ENCODE measurements at places on chromosomes 2 and 18.

GRCh38 chr2:176083796-176084261, at the start of gene EVX2:
TSS of gene EVX2 (minus strand) at chr2:176083962. CDS start at chr2:176083776, 186 bp downstream.
- DNase-seq, result no peak

- no peak for DNase-seq
These were observed 3.5 kb downstream of the POU3F3 start for GRCh38 chr2:104857262-104858005.

DNA sequence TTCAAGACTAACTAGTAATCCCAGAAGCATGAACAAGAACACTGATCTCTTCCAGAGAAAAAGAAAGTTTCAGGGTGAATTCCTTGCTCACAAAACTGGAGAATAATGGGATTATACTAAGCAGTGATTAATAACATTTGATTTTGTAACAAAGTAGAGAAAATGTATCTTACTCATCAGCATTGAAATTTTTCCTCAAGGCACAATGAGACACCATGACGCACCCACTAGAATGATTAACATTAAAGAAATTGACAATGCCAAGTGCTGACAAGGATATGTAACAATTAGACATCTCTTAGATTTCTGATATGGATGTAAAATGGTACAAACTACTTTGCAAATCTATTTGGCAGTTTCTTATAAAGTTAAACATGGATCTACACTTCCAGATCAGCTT, 101.1 kb upstream of the EPHA4 start:
- no peak for DNase-seq

GRCh38 chr2:181311837-181312236, 145.3 kb upstream of the ITGA4 start:
- DNase-seq, result no peak

GRCh38 chr2:108701806-108702205, 17.5 kb upstream of the RANBP2 start:
- DNase-seq, result no peak

DNA sequence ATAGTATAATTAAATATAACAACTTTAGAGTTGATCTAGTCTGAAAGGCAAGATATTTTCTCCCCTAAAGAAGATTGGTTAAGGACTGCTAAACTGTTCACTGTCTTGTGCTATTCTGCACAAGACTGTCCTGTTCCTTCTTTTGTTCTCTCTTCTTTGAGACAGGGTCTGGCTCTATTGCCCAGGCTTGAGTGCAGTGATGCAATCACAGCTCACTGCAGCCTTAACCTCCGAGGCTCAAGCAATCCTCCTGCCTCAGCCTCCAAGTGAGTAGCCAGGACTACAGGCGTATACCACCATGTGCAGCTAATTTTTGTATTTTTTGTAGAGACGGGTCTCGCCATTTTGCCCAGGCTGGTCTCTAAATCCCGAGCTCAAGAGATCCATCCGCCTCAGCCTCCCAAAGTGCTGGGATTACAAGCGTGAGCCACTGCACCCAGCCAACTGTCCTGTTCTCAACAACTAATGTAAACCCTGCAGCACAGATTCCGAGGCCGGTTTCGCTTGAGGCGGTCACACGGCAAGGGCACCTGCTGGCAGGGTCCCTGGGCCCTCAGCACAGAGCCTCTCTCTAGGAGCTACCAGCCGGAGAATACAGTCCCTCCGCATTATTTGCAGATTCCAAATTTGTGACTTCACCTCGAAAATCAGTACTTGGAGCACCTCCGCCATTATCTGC, 16.4 kb downstream of the PXDN start:
- no peak for DNase-seq

GRCh38 chr2:88590998-88591613, 36.2 kb downstream of the EIF2AK3 start:
- peak; percentile 58 for DNase-seq

DNA sequence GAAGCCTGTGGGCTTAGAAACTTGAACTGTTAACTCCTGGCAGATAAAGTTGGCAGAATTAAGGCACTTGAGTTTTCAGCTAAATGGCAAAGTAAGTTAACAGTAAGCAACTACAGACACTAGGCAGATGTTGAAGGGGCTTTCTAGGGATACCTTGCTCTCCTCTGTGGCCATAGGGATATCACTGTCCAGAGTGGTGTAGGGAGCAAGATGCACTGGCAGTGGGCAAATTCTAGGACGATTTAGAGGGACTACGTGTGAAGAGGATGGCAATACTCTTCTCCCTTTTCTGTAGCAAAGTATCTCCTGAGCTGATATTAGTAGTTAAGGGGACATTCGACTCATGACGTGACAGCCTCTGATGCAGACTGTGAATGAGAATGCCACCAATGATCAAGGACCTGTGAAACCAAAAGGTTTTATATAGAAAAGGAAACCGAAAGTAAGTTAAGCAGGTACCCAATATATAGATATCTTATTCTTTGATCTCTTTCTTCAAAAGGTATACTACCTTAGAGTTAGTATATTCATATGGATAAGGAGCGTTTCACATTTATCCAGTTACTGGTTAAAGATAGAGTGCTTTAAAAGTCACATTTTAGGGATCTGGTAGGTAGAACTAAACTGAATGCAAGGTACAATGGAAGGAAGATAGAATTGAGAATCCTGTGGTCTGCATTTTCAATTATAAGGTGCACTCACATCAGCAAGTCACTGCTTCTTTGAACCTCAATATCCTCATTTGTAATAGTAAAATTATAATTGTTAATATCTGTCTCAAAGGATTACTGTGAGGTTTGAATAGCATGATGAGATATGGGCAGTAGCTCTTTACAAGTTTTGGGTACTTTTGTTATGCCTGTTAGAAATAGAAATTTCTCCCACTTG, 106.4 kb downstream of the KCNH7 start:
- no peak for DNase-seq

DNA sequence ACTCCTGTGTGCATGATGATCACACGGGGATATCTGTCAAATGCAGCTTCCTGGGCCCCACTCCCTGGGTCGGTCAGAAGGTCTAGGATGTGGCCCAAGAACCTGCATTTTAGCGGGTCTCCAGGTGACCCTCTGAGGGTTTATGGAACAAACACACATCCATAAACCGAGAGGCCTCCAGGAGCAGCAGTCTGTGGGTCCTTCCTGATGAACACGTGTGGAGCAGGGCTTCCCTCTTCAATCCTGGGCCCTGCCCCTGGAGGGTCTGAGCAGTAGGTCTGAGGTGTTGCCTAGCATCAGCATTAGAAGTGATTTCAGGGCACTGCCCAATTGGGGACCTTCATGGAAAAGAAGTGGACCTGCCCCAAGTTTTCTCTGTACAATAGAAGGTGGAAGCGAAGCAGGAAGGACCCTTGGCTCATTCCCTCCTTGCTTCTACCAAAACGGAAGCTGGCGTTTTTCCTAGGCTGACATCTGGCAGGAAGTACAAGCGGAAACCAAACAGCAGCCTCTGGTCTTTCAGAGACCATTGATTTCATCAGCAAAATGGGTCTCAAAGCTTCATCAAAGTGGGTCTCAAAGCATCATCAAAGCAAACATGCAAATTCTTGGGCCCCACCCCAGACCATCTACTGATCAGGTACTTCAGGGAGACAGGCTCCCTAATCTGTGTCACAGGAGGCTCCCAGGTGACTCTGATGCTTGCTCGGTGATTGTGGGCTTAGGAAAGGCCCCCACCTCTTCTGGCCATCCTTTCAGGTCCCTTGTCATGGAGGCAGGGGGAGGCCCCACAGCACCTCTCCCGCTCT, 30.7 kb downstream of the INO80C start:
- no peak for DNase-seq

DNA sequence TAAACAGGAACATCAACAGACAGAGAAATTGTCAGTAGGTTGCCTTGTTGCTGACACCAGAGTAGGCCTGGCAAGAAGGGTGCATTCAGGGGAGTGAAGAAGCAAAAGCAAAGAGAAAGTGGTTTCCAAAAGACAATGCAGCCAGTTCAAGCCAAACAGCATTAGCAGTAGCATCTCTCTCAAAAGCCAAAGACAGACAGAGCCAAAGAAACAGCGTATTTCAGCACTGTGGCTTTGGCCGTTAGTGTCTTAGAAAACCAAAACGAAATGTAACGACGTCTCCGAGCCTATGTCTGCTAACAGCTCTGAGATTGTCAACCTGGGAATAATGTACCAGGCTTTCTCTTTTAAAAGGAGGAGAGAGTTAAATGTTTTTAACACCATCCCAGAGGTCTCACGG, 178.6 kb downstream of the NRP2 start:
- no peak for DNase-seq

GRCh38 chr2:150538651-150539201, 51.3 kb upstream of the RND3 start:
- no peak for DNase-seq

DNA sequence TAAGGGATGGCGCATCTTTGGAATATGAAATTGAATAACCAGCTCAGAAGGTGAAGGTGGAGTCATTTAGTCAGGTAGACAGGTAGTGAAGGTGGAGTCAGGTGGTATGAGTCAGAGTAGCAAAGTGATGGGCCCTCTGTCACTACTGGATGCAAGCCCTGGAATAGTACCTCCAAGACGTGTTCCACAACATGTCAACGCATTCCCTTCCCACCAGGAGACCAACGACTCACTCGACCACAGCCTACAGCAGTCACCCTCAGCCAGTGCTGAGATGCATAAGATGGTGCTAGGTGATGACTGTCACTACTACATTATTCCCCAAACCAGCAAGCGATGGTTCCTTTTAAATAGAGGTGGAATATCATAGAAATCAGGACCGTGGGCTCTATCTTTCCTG, 6.8 kb downstream of the CPLX4 start:
- no peak for DNase-seq

DNA sequence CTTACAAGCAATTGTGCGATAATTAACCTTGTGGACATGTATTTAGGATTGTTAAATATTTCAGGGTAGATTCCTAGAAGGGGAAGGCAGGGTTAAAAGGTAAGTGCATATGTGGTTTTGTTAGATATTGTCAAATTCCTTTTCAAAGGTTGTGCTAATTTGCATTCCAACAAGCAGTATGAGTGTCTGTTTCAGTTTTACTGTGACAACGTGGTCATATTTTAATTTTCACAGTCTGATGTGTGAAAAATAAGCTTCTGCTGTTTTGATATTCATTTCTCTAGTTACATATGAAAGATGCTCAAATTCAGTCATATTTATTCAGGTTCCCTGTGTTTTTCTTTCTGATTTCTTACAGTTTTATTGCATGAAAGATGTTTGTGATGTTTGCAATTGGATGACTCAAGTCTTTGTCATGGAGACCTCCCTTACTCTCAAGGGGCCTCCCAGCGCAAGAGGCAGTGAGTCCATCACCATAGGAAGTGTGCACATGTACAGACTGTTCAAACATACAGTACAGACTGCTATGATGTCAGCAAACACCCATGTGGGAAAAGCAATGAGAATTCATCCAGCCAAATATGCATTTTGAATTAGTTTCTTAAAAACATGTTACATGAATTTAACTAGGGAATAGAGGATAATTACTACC, 310.8 kb downstream of the GALR1 start:
- DNase-seq, result no peak

GRCh38 chr2:15980605-15981098, 40.3 kb downstream of the MYCN start:
- DNase-seq, result no peak

- DNase-seq, result no peak
These were observed 738.4 kb downstream of the RNF144A start for GRCh38 chr2:7655629-7656028.

GRCh38 chr2:140383781-140384180, 1603.6 kb upstream of the NXPH2 start:
- DNase-seq, result no peak

GRCh38 chr2:223723954-223724411, 113.4 kb downstream of the AP1S3 start:
- no peak for DNase-seq

- no peak for DNase-seq
These were observed 41.8 kb upstream of the PDK1 start for GRCh38 chr2:172513935-172514586.

DNA sequence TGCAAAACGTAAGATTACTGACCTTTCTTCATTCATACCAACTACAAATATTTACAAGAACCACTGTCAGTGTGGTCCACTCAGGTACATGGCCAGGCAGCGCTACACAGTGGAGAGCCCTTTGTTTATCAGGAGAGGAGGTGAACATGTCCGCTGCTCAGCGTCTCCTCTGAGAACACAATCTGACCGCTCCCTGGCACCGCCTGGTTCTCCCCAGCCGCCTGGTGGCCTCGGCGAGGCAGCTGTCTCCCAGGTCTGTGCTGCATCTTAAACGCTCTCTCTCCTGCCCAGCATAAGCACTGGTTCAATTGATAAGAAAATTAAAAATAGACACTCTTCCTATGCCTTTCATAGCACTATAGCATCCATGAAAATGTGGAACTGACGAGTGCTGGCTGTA, 146.8 kb upstream of the PXDN start:
- DNase-seq, result no peak

DNA sequence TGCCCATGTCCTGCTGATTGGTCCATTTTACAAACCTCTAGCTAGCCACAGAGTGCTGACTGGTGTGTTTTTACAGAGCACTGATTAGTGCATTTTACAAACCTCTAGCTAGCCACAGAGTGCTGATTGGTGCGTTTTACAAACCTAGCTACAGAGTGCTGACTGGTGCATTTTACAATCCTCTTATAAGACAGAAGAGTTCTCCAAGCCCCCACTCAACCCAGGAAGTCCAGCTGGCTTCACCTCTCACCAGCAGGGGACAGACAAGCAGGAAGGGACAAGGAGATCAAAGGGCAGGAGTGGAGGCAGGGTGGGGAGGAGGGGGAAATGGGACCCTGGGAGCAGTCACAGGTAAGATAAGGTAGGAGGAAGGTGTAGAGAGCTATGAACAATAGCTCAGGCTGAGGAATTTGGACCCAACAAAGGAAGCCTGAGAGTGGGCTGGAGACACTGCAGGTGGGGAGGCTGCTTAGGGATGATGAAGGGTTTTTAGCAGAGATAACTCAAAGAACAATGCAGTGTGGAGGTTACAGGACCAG, 37.1 kb downstream of the SH2D6 start:
- no peak for DNase-seq

- DNase-seq, result peak; percentile 47
These were observed 564 bp downstream of the LPIN2 start for GRCh38 chr18:3012136-3013023.

DNA sequence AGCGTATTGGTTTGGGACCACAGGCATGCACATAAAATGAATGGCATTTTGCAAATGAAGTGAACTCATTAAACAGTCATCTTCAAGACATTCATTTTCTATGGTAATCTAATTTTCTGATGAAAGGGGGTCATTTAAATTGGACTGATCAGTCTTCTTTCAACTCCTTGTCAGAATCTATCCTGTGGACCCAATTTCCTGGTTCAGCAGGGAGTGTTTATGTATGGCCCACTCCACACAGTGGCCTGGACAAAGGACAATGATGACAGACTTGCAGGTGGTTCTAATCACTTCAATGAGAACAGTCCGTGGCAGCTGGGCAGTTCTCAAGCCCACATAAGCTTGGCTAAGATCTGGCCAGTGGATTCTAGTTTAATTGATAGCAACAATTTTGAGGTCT, 448.1 kb downstream of the DCDC2C start:
- no peak for DNase-seq

DNA sequence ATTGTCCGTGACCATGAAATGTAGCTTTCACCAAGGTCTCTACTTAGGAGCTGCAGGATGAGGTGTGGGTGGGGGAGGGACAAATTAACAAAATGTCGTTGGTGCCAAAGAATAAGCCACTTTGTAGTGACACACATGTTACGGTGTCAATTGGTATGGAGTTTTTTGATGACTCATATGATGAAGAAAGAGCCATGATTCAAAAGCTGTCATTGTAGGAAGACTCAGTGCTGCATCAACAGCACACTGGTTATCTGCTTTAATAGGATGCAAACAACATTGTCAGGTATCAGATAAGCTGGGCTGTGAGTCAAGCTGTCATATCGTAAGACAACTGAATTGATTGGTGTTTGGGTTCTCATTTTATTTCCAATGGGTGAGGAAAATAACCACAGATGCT, 36.6 kb upstream of the BOD1L2 start:
- no peak for DNase-seq

GRCh38 chr2:233385489-233386044, 31.3 kb downstream of the DGKD start:
- peak; percentile 27 for DNase-seq

Measured in stimulated activated CD4-positive, alpha-beta T cell treated with anti-CD3 and anti-CD28 coated beads, Interleukin-4, amount 100 ng/mL, for 24 hours (primary cell).